ENCODE measurements at places on chromosomes 16 and 17.
A peak's percentile ranks its signal among the peaks of the same experiment; 100 is the strongest.

- DNase-seq, result no peak
Measured at GRCh38 chr17:19546289-19547065, 12.8 kb downstream of the SLC47A1 start.

GRCh38 chr16:27985981-27986380 is 77.5 kb downstream of the GSG1L start:
- no peak for DNase-seq

DNA sequence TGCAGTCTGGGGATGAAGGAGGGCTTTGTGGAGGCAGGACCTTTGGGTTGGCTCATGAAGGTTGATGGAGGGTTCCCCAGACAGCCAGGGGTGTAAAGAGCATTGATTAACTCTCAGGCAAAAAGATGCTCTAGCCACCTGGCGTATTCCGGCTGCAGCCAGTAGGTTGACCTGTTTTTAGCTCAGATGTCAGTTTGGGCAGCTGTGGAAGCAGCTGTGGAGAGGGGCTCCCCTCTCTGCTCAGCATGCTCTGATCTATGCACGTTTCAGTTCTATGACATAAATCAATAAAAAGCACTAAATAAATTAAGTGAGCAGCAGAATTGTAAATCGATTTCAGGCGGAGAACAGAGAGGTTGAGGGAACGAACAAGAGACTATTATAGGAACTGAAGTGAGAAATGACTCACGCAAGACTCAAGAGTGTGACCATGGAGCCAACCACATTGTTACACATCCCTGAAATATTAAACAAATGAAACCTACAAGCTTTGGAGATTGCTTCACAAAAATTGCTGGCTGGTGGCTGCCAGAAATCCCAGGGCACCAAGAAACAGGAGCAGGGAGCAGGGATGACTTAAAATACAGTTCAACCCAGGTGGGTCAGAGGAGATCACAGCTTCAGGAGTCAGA is 111.9 kb downstream of the GSG1L start:
- peak; percentile 57 for DNase-seq

DNA sequence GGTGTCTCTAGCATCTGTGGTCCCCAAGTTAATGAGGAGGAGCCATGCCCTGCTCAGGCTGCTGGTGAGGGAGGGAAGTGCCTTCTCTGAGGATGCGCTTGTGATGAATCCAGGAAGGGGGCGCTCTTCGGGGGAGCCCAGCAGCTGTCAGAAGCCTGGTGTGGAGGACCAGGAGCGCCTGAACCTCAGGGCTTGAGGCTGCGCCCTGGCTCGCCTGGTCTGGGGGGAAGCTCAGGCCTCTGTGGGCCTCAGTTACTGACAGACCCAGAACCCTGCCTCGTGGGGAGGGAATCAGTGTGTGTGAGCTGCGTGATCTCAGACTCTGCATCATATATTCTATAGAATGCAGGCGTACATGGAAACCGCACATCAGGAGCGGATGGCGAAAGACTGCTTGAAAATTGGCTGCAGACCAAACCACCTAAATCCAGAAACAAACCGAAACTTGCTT is 126.1 kb downstream of the SEC14L1 start:
- peak; percentile 45 for DNase-seq

DNA sequence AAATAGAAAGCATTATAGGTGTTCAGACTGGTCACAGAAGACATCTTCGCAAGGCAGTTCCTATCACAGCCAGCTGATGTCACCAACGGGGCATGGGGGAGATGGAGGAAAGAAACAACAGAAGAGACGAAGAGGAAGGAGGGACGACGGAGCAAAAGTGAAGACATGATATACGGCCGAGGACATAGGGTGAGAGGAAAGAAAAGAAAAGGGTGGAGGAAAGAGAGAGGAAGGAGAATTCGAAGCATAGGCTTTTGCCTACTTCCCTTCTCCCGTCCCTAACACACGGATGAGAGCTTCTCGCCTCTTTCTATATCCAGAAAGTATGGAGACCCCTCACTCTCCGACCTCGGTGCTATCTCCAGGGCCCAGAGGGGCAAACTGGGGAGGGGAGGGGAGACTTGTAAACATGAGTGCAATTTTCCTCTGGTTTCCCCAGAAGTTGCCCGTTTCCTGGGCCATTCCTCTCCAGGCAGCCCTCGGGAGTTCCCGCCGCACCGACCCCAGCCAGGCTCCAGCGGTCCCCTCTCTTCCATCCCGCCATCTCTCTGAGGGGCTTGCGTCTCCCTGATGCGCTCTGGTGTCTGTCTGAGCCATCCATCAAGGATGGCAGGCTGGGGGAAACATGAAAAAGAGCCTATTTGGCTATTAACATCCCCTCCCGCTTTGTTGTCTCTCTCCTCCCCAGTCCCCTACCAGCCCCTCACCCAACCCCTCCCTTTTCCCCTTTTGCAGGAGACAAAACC is 26.0 kb downstream of the COPZ2 start:
- peak; percentile 77 for DNase-seq
